ENCODE measurements at places on chromosomes 6 and 20.

- DNase-seq = no peak
Observed at GRCh38 chr6:139557547-139557946, 183.1 kb upstream of the CITED2 start.

- DNase-seq = no peak
Observed at GRCh38 chr20:2108987-2109386, 7.4 kb downstream of the STK35 start.

- no peak for DNase-seq
Observed at GRCh38 chr20:16119909-16120308, 453.3 kb downstream of the KIF16B start.

- no peak for DNase-seq
Observed at GRCh38 chr6:66226109-66226508, 519.1 kb upstream of the EYS start.

DNA sequence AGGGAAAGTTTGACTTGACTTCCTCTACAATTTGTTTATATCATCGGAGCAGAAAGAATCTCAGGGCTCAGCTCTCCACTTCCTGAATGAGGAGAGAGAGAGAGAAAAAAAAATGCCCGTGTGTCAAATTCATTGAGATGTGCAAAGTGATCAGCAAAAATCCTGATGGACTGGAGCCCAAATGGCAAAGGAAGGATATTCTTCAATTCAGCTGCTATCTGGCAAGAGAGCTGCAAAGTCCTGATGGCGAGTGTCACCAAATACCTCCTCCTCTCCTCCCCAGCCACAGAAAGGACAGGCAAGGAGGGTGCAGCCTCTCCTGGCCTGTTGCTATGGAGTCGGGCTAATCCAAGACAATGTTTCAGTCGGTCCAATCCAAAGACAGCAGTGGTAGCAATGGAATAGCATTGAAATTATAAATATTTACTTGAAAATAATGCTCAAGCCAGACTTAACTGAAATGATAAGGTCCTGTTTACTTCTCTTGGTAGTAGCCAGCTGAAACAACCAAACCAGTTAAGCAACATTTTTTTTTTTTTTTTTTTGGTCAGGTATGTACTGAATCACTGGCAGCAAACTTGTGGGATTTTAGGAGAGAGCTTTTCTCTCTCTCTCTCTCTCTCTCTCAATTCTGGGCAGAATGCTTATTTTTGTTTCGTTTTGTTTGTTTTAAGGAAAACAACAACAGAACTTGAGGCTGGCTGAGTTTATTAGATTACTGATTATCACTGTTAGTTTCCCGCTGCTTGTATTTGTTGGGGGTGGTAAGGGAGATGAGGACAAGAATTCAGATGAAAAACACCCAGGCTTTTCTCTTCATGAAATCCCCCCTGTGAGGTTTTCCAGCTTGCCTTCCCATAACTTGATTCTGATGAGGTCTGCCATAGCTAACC is 204.2 kb downstream of the BCAS1 start:
- DNase-seq = no peak

Data from activated CD4-positive, CD25-positive, alpha-beta regulatory T cell treated with anti-CD3 and anti-CD28 coated beads, Interleukin-2, amount 50 U/mL, for 16 hours (primary cell).